G401 (cell line): ENCODE measurements at places on chromosomes 2 and 18.

DNA sequence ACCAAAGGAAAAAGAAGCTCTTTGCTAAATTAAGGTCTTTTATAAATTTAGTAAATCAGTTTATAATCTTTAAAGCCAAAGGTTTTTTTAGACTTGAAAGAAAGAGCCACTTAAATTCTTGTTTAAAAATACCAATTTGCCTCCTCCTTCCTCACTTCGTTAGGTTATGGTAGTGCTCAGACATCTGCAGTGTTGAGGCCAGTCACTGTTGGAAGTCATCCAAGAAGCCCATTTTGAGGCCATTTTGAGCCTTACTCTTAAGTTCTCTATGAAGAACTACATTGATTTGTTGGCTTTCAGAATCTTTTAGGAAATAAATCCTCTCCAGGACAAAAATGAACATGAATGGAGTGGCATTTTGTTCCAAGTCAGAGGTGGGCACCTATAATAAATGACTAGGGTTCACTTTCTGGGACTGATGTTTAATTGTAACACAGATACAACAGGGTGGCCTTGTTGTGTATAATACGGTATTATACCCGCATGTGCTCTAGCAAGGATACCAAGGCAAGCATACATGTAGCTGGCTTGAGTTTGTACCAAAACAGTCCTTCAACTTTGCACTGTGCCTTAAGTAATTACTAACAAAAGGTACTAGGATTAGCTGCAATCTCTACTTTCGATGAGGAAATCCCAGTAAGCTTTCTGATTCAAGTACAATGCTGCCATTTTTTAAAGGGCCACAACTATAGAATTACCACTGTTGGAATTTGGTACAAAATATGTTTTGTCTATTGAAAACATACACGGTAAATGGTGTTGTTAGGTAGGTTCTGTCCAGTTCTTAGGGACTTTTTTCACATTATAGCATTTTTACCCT lies 22.8 kb downstream of the SLC66A3 start:
- DNase-seq = peak; percentile 34

GRCh38 chr18:45034179-45034578 lies 353.5 kb downstream of the SETBP1 start:
- no peak for DNase-seq

GRCh38 chr2:83827618-83828017 lies 631.5 kb downstream of the SUCLG1 start:
- DNase-seq = no peak

- no peak for DNase-seq
Measured at GRCh38 chr2:134402410-134402809, 148.5 kb downstream of the MGAT5 start.
